Trophoblast cell (in vitro differentiated cells and primary cell): ENCODE measurements at places on chromosomes 13 and 19.

GRCh38 chr19:1057176-1057855 lies 9.7 kb upstream of the ARHGAP45 start:
- DNase-seq = no peak

GRCh38 chr19:51807111-51807701 lies 12.2 kb downstream of the FPR3 start:
- DNase-seq = peak; percentile 96

DNA sequence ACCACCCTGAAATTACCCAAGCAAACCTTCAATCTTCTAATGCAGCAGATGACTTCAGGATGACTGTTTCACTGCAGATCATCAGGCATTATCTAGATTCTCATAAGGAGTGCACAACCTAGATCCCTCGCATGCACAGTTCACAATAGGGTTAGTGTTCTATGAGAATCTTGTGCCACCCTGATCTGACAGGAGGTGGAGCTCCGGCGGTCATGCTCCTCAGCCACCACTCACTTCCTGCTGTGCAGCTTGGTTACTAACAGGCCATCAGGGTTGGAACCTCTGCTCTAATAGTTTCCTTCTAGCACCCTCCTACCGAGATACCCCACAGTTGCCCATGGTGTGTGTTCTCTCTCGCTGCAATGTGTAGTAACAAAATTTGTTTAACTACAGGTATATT lies 442.8 kb downstream of the FGF14 start:
- DNase-seq = peak; percentile 11

- no peak for DNase-seq
Measured at GRCh38 chr19:51595190-51596175, 24.4 kb downstream of the ZNF175 start.

- DNase-seq = no peak
Measured at GRCh38 chr19:35862528-35862927, 5.8 kb downstream of the KIRREL2 start.

DNA sequence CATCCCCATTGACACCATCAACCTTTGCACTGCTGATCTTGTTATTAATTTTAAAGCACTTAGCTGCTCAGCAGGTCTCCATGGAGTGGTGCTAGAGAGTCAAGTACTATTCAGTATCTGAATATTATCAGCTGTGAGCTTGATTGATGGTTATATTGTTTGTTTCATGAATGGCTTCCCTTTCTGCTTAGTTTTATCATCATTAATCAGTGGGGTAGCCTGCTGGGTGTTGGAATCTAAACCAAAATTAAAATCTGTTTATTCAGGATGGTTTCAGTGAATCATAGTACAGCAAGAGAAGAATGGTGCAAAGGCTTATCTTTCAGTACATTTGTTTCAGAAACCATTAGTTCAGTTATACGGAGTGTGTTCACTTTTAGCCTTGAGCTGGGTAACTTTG lies 42.5 kb upstream of the SCEL start:
- peak; percentile 46 for DNase-seq

GRCh38 chr13:45393941-45394570 lies 24.1 kb downstream of the SLC25A30 start:
- peak; percentile 52 for DNase-seq

- no peak for DNase-seq
Measured at GRCh38 chr19:51751655-51752054, at the start of gene FPR1. Gene FPR1 (minus strand): TSS chr19:51751878. CDS start chr19:51746994, 4,884 bp downstream.

DNA sequence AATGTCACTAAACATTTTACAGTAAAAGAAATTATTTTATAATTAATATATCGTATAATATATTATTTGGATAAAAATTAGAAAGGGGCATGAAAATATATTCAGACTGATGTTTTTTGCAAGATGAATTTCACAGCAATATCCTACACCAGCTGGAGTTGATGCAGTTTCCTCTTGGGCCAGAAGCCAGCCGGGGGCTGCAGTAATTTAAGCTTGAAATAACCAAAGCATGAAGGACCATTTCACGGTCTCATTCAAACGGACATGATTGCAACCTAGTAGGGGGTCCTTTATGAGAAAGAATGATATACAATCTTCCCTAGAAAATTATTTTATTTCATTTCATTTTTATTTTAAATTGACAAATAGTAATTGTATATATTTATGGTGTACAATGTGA lies 797.2 kb upstream of the PCDH9 start:
- no peak for DNase-seq

GRCh38 chr13:100644371-100644770 lies 30.2 kb downstream of the TMTC4 start:
- no peak for DNase-seq

- no peak for DNase-seq
Measured at GRCh38 chr13:43391036-43391435, 367.6 kb downstream of the DNAJC15 start.

DNA sequence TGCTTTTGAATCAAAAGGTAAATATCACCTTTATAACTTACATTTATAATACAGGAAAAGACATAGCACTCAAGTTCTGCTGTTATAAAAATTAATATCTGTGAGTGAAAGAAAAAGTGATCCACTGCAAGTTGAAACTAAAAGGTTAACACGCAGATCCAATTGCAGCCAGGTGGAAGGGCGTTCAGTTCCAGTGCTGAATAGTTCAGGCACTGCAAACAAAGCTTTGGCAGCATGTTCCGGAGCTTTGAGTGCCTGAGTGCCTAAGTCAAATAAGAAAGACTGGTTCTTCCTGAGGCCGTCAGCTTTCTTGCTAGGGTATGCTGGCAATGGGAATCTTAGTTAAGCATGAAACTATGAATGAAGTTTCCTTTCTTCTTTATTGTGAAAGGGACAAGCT lies 200.3 kb downstream of the LMO7 start:
- DNase-seq = peak; percentile 55

DNA sequence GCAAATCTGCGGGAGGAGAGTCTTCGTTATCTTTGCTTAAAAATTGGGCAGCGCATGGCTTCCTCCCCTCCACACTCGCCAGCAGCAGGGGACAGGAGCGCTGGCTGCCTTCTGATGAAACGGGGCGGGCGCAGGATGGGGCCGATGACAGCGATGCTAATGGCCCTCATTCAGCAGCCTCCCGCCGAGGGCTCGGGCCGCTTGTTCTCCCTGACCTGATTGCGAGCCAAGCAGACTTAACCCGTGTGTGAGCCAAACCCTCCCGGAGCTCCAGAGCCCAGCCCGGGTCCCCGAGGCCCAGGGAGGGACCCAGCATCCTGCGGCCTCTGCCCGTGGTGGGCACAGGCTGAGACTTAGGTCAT lies 90.3 kb downstream of the KDM4B start:
- no peak for DNase-seq

GRCh38 chr13:112711528-112712265 lies 21.9 kb downstream of the ATP11A start:
- DNase-seq = peak; percentile 97

GRCh38 chr19:37329686-37330085 lies 41.2 kb upstream of the ZNF527 start:
- no peak for DNase-seq

- no peak for DNase-seq
Measured at GRCh38 chr19:51140441-51140840, 1.7 kb upstream of the SIGLEC7 start.

- DNase-seq = no peak
Measured at GRCh38 chr19:6313398-6313969, 19.9 kb downstream of the ACER1 start.

- DNase-seq = peak; percentile 33
Measured at GRCh38 chr19:2231621-2232221, 4.4 kb downstream of the PLEKHJ1 start.

GRCh38 chr13:91596842-91597241 lies 198.4 kb downstream of the GPC5 start:
- DNase-seq = no peak

DNA sequence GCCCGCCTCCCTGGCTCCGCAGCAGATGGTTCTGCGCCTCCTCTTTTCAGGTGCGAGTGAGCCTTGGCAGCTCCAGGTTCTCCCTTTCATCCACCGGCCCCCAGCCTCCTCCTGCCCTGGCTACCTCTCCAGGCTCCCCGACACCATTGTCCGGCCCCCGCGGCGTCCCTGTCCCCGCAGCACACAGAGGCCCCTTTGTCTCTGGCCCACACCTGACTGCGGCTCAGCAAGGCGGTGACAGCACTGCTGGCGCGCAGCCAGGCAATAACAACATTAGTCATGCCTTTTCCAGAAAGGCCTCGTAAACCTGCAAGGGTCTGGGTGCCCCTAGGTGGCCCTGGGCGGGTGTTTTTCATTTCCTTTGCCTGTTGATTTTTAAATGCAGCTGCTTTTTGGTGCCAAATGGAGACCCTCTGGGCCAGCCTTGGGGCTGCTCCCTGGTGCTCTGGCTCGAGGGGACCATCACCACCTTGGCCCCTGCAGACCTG lies 73.2 kb upstream of the MEDAG start:
- no peak for DNase-seq

GRCh38 chr13:104750377-104750776 lies 1684.2 kb upstream of the SLC10A2 start:
- peak; percentile 18 for DNase-seq
